Activated effector memory CD4-positive, alpha-beta T cell treated with anti-CD3 and anti-CD28 coated beads, Interleukin-2, amount 50 U/mL, for 16 hours (primary cell): ENCODE measurements at places on chromosomes 11 and 22.

GRCh38 chr11:120551191-120551590 lies 39.6 kb downstream of the GRIK4 start:
- DNase-seq, result no peak

- no peak for DNase-seq
Measured at GRCh38 chr11:75790986-75791385, 22.4 kb downstream of the DGAT2 start.

- DNase-seq, result no peak
Measured at GRCh38 chr11:118697346-118697745, 17.9 kb upstream of the TREH start.

GRCh38 chr11:71977090-71977489 lies 21.6 kb upstream of the IL18BP start:
- DNase-seq, result no peak

- DNase-seq, result peak; percentile 21
Measured at GRCh38 chr11:5931061-5931460, 11.0 kb upstream of the OR56A3 start.

- DNase-seq, result no peak
Measured at GRCh38 chr22:20946080-20946986, 20.7 kb upstream of the AIFM3 start.

- no peak for DNase-seq
Measured at GRCh38 chr11:42772886-42773285, 538.9 kb upstream of the API5 start.

DNA sequence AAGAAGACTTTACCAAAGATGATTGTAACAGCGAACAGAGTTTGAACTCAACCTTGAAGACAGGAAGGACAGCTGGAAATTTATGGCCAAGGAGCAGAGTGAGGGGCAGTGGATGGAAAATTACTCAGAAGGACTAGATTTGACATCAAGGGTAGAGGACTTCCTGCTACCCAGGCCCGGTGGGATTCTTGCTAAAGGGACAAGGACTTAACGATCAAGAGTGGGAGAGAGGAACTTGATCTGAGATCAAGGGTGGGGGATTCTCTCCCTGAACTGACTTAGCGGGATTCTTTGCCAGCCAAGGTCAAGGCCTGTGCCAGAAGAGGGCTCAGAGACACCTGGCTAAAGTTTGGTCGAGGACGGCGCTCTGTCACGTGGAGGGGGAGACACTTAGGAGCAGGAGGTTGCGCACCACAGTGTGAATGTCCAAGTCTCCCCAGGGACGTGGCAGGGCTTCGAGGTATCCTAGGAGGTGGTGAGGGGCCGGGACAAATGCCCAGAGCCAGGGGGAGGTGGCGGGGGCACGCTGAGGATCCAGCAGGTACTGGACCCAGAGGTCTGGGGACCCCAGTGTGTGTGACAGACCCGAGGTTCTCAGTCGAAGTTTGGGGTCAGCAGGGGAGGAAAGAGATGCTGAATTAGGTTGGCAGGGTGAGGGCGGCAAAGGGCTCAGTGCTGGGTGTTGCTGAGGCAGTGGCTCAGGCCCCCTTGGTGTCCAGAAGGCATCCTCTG lies 46.1 kb upstream of the SHISAL1 start:
- DNase-seq, result peak; percentile 42

DNA sequence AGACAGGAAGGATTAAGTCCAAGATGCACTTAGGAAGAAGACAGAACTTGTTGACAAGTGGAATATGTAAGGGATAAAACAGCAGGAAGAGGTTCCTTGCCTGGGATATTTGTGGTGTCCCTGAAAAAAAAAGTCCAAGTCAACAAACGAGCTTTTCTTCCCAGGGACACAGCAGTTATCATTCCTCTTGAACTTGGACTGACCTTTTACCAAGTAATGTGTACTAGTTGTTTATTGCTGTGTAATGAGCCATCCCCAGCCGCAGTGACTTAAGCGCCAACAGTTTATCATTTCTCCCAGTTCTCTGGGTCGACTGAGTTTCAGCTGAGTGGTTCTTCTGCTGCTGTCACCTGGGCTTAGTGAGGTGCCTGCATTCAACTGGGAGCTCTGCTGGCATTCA lies 37.0 kb downstream of the KREMEN1 start:
- no peak for DNase-seq

DNA sequence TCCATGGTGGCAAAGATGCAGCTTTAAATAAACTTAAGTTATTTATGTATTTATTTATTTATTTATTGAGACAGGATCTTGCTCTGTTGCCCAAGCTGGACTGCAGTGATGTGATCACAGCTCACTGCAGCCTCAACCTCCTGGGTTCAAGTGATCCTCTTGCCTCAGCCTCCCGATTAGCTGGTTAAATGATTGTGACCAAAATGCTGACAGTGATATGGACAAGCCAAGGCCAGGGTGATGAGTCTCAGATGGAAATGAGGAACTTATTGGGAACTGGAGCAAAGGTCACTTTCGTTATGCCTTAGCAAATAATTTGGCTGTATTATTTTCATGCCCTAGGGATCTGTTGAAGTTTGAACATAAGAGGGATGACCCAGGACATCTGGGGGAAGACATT lies 9.3 kb upstream of the LRP5 start:
- DNase-seq, result no peak

- DNase-seq, result no peak
Measured at GRCh38 chr11:28417601-28418323, 309.6 kb downstream of the METTL15 start.

DNA sequence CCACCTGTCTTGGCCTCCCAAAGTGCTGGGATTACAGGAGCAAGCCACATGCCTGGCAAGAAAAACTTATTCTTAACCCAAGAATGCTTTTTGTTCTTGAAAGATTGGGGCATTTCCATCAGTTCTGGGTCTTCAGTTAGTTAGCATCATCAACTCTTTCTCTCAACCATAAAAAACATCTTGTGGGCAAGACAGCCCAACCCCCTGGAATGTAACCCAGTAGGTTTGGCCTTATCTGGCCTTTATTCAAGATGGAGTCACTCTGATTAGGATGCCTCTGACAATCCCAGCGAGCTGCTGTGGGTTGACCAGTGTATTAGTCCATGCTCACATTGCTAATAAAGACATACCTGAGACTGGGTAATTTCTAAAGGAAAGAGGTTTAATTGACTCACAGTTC lies 9.2 kb upstream of the TPCN2 start:
- no peak for DNase-seq

DNA sequence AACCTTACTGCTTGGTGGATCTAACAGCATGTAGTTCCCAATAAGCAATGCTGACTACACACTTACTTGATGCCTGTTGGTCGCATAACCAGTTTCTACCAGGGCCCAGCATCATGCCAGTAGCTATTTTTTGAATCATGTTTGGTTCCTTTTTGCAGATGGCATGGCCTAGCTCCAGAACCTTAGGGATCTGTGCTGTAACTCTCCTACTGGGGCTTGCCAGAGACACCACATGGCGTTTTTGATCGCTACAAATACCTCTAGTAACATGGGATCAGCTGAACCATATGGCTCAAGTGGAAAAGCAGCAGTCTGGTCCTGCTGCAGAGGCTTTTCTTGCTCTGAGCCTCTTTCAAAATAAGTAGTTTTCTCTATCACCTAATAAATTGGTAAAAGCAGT lies 654.6 kb upstream of the API5 start:
- DNase-seq, result no peak

DNA sequence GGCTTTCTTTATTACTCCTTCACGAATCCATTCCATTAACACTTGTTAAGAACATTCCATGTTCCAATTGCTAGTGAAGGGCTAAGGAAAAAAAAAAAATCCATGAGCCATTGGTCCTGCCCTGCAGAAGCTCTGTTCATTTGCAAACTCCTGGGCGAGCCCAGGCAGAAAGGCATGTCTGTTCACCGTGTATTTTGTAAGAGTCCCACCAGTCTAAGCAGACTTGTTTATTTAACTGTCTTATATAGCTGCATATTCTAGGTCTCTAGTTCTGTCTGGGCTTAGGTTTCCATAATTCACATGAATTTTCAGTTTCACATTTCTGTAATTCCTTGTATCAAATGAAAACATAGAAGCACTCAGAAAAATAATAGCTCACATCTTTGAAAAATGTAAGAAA lies 97.4 kb upstream of the POU2AF2 start:
- DNase-seq, result no peak

- no peak for DNase-seq
Measured at GRCh38 chr22:43530349-43531201, 118.8 kb downstream of the MPPED1 start.

DNA sequence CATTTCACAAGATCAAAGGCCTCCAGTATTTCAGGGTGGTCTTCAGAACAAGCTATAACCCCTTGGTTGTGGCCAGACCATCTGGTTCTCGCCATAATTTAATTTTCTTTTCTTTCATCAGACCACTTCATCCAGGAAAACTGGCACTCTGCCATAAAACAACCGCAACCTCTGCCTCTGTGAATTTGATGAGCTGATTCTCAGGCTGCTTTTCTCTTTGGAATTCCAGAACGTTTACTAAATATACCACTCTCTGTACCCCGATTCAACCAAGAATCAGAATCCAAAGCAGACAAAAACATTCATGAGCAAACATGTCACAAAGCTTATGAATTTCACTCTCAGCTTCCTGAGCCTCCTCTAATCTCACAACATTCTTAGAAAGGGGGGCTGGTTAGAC lies 331.8 kb upstream of the SYN3 start:
- no peak for DNase-seq

- no peak for DNase-seq
Measured at GRCh38 chr11:43984519-43985385, 42.3 kb downstream of the C11orf96 start.

- DNase-seq, result no peak
Measured at GRCh38 chr22:49152127-49152938, 675.3 kb downstream of the BRD1 start.
